Motor neuron (in vitro differentiated cells): ENCODE measurements at places on chromosomes 2 and 18.

DNA sequence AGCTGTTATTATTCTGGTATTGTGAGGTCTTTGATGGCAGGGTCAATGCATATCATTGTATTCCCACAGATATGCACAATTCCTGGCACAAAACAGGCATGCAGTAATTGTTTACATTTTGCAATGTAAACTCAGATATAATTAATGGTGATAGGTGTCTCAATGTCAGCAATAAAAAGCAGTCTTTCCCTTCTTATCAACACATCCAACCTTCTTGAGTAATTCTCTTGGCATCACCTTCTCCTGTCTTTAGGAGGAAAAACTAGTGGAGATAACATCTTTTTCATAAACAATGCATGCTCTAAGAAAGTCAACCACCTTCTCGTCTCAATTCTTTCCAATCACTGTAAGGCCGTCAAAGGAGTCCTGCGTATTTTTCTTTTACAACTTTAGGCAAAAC is 313.3 kb upstream of the GULP1 start:
- ATAC-seq: no peak

GRCh38 chr2:127254386-127254981 is 34.4 kb upstream of the CYP27C1 start:
- ATAC-seq: no peak

DNA sequence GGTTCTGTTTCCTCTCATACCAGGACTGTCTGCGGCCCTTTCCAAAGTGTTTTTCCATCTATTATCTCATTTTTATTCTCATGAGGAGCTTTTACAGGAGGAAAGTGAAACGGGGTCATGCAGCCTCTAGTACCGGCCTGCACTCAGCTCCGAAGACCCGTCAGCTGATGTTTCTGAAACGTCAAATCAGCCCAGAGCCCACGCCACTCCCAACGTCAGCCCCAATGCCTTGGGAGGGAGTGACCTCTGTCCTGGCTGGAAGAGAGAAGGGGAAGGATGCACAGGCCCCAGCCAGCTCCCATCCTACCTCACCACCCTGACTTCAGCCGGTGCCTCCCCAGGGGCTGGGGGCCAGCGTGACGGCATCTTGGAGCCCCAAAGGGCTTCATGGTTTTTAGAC is 58.5 kb downstream of the ADCY3 start:
- ATAC-seq: no peak

DNA sequence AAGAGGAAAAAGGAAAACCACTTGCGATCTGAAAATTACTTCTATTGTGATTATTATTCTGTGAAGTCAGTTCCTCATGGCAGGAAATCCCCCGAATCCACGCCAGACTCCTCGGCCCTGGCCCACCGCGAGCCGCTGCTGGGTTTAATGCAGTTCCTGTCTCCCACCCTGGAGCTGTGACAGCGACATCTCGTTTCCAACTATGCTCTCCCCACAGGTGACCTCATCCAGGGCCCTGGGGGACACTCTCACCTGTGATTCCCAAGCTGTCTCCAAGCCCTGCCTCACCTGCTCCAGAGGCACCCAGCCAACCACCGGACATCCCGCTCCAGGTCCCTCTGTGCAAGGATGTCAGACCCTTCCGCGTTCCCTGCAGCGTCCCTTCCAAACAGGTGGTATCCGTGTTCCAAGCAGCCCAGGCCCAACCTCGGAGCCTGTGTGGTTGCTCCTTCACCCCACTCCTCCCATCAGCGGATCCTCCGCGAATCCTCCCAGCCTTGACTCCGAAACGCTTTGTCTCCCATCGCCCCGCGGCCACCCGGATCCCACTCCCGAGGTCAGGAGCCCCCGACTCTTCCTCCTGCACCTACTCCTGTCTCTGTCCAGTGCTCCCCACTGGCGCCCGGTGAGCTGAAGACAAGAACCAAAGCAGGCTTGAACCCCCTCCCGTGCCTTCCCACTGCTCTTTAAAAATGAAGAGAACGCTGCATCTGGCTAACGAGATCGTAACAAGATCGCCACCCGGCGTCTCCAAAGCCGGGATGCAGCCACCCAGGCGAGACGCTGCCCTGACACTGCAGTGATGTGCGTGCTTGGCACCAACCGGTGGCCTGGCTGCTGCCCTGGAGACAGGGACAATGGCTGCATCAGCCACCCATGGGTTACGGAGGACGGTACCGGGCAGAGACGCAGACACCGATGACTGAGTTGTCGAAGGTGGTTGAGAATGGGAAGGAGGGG is 96.5 kb downstream of the NDUFA10 start:
- ATAC-seq: no peak

DNA sequence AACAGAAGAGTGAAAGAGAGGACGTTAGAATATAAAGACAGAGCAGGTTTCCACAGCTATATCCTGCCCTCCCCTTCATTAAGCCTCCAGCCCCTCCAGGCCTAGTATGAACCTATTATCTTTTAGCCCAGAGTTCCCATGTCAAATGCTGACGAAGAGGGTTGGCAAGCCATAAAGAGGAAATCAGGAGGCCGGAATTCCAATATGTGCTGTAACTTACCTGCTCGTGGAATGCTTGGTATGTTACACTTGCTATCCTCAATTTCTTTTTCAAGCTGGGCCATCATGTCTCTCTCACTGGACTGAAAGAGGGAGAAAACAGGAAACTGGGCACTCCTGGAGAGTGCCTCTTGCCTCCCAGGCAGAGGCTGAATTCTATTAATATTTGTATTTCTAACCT is 264.1 kb downstream of the TRIB2 start:
- no peak for ATAC-seq

DNA sequence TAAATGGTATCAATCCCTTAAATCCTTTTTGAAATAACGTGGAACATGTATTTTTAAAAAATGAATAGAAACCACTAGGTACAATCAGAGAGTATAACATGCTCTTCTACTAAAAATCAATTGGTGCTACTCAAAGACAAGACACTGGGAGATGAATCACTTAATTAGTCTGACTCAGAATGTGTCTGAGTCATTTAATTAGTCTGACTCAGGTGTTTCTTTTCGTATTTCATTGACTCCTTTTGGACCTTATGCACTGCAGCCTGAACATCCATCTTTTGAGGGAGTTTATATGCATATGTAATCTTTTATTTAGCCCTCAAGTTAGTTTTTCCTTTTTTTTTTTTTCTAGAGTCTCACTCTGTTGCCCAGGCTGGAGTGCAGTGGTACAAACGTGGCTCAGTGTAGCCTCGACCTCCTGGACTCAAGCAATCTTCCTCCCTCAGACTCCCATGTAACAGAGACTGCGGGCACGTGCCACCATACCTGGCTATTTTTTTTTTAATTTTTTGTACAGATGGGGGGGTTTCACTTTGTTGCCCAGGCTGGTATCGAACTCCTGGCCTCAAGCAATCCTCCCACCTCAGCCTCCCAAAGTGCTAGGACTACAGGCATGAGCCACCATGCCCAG is 26.5 kb downstream of the PPP4R3B start:
- ATAC-seq: peak; percentile 55

DNA sequence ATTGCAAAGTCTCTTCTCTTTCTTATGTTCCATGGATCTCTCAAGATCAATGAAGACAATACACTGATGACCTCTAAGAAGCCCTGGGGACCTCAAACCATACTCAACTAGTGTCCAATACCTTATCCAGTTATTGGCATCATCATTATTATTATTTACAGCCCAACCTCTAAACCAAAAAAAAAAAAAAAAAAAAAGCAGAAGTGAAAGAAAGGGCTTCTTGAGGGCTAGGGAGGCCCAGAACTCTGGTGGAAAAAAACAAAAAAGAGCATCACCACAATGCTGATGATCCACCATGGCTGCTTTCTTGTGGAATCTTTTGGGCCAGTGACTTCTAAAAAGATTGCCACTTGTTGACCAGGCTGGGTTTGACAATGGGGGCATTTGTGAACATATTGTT is 324.9 kb downstream of the LPIN1 start:
- ATAC-seq: no peak

DNA sequence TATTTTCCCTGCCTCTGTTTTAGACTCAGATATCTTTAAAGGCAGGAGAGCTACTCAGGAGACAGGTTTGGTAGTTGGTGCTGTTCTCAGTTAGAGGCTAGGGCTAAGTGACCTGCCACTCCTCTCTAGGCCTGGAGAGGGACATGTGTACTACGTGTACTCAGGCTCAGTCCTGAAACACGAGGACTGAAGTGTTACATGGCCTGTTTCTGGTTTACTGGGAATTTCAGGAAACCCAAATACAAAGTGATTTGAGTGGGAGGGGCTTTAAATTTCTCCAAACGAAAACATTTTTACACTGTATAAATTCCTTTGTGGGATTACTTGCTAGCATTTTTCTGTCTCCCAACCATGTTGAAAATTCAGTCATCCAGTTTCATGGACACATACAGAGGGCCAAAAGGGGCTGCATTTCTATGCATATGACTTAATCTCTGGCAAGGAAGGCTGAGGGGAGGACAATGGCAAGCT is 343.3 kb downstream of the CYP26B1 start:
- ATAC-seq: no peak

DNA sequence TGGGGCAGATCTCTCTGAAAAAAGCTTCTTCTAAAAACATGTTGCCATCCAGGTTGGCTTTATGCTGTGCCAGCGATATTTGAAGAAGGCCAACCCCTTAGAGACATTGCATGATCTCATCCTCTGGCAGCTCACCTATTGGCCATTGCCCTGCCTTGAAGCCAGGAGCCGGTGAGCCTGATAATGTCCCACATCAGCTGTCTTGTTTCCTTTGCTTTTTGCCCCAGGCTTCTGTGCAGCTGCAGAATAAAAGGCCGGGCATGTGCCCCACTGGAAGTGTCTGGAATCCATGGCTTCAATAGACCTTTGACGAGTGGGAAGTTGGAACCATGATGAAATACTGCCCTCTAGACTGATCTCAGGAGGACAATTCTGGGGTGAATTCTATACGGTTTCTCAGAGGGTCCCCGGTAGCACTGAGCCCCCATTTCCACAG is 523.5 kb upstream of the ZEB2 start:
- ATAC-seq: no peak
